ENCODE measurements at places on chromosomes 16 and 17. TPM values are rescaled to one million over a fixed set of nuclear protein-coding genes. Genes with fewer than 3 reads are reported as not detected.

GRCh38 chr16:68286153-68287074, 22.1 kb downstream of the SLC7A6 start:
- no peak for DNase-seq

GRCh38 chr17:15236281-15237105, 28.6 kb downstream of the PMP22 start:
- no peak for DNase-seq

DNA sequence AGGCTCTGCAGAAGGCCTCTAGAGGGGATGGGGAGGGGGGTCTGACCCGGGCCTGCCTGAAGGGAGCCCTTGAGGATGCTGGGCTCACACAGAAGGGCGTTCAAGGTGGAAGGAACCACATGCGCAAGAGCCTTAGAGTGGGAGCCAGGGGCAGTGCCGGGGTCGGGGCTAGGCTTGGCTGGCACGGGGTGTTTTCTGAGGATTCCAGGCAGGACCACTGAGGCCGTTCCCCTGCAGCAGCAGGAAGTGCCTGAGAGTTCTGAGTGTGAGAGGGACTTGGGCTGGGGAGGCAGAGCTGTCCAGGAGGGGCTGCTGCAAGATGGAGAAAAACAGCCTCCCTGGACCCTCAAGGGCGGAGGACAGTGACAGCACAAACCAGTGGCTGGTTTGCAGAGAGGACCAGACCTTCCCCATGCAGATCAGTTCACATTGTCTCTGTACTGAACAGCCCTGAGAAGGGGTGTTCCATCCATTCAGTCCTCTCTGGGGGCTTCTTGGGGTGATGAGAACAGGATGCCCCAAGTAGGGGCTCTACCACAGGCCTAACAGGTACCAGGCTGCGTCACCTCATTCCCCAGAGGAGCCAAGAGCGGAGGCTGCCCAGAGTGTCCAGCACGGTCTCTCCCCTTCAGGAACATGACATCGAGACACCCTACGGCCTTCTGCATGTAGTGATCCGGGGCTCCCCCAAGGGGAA, 3.4 kb downstream of the NDRG4 start:
- DNase-seq, result no peak

GRCh38 chr17:47727704-47728036, 5.4 kb upstream of the TBX21 start:
- DNase-seq, result no peak

GRCh38 chr16:19938536-19938935, 53.9 kb upstream of the GPRC5B start:
- no peak for DNase-seq

GRCh38 chr16:51994597-51994996, 552.3 kb downstream of the TOX3 start:
- peak; percentile 57 for DNase-seq

DNA sequence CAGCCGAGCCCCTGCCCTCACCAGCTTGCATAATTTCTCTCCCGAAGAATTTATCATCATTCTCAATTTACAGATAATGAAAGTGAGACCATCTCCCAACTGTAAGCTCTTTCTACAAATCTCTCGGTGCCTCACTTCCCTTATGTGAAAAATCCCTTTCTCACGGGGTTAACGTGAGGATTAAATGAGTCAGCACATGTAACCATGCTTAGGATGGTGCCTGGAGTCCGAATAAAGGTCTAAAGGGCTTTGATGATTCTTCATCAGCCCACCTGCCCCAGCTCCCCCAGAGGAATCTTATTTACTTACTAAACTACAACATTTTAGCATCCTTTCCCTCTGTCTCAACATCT, 24.8 kb upstream of the PIK3R6 start:
- DNase-seq, result no peak

DNA sequence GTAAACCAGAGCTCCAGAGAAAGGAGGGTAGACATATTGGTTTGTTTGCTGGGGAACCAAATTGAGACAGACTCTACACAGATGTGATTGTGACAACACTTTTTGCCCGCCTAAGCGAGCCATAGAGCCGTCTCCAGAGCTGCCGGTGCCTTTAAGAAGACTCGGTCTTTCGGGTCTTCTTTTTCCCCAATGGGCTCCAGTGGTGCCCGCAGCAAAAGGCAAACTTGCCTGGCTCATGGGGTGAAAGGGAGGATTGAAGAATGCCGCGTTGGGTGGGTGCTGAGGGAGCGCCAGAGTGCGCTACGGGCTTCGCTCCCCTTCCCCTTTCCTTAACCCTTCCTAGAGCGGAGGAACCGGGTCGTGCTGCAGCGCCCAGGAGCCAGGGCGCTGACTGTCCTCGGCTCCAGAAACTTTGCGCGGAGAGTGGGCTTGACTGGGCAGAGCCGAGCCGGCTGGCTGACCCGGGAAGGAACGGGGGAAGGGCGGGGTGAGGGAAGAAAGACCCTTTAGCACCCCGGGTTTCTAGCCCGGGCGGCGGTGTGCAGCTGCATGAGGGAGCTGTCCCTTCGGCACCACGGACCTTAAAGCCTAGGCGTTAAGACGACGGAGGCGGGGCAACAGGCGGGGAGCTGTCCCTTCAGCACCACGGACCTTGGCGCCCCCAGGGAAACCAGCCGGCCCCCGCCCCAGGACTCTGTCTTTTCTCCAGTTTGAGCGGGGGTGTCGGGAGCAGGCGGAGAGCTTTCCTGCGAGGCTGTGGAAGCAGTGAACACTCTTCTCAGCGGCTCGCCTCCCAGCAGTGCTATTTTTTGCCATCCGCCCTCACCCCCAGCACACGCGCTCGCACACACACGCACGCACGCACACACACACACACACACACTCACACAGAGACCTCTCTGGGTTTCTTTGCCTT, at the start of gene CACNG3:
Gene CACNG3, plus strand, starts transcription at position 880 of the 916 bp plus-strand sequence. CDS start 420 bp downstream, outside the sequence.
- DNase-seq, result peak; percentile 90

- DNase-seq, result no peak
Measured at GRCh38 chr17:55567240-55568214, 56.3 kb upstream of the SMIM36 start.

- DNase-seq, result no peak
Measured at GRCh38 chr16:68910051-68910450, 66.7 kb downstream of the TANGO6 start.

- no peak for DNase-seq
Measured at GRCh38 chr16:28930652-28931051, 1.1 kb upstream of the CD19 start.

- DNase-seq, result no peak
Measured at GRCh38 chr17:32124985-32125847, 17.1 kb upstream of the RHOT1 start.

- DNase-seq, result no peak
Measured at GRCh38 chr16:49010396-49010795, 271.2 kb downstream of the CBLN1 start.

DNA sequence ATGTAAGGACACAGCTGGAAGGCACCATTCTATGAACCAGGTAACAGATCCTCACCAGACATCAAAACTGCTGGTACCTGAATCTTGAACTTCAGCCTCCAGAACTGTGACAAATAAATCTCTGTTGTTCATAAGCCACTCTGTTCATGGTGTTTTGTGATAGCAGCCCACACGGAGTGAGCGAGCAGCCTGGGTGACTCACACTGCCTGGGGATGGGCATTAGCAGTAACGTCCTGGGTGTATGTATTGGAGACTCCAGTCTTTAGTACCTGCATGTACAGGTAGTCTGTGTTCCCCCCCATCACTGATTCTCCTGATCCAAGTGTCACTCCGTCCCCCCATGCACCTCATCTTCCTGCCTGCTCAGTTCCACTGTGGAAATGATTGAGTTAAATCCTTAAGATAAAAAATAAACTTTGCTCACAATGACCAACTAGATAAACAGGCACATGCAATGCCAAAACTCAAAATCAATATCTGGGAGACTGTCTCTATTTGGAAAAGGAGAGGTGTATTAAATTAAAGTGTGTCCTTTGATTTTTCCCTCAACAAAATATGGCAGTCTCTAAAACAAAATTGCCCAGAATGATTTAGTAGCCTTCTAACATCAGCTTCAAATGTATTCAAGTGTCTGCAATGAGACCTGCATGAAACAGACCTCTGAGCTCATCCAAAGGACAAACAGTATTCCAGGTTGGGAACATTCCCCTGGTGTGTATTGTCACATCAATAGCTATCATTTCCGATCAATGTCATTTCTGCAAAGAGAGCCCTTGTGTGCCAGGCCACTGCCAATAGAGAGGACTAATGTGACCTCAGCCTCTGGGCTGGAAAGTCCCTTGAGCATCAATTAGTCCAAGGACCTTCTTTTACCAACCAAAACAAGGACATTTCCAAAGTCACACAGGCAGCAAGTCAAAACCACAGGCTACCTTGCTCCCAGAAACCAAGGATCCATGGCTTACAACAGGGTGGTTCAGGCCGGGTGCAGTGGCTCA, 12.2 kb upstream of the VAT1L start:
- DNase-seq, result no peak

DNA sequence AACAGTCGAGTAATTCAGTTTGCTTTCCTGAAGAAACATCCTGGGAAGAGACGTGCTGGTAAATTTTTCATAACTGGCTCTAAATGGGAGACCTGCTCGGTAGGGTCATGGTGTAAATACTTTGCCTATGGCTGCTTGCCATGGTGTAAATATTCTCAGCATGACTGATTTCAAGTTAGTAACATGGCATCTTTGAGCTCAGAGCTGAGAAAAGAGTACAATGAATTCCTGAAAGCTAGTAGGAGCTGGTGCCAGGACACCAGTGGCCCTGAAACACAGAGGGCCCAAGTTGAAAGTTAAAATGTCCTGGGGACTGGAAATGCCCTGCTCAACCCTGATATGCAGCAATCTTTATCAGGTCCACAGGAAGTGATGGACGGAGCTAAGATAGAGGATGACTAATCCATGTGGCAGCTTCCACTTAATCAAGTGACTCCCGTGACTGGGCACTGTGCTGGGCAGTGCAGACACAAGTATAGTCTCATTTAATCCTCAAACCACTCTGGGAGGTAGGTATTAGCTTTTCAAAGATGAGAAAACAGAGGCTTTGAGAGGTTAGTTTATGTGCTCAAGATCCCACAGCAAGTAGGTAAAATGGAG, 130.1 kb upstream of the ADAMTS18 start:
- DNase-seq, result no peak

- DNase-seq, result no peak
Measured at GRCh38 chr17:43105146-43105545, 20.0 kb downstream of the BRCA1 start.

DNA sequence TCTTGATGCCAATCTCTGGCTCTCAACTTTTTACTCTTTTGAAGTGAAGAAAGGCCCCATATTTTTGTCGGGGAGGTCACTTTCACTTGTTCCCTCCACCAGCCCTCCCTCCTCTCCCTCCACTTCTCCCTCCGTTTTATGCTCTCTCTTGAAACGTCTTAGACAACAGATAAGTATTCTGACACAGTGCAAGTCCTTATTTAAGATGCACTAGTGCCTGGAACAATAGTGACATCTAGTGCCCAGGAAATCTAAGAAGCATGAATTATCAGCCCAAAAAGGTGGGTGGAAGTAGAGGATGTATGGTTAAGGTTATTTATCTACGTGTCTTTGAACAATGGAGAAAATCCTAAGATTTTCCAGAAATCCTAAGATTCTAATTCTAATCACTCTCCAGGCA, 17.9 kb downstream of the PSME3IP1 start:
- DNase-seq, result peak; percentile 66

GRCh38 chr17:59004338-59005111, 102.2 kb downstream of the TRIM37 start:
- peak; percentile 76 for DNase-seq

Gene CDK5R1
- total RNA-seq, result 1.1 TPM

Gene SHISA6
- total RNA-seq, result 0.56 TPM

Gene HOXB13
- total RNA-seq, result 0.20 TPM

Gene CHST4
- total RNA-seq, result 0.28 TPM

Gene MYO1C
- 74.4 TPM for total RNA-seq

Gene TMEM100
- total RNA-seq, result 18.5 TPM

Gene PRPF8
- 107 TPM for total RNA-seq

Gene SLC5A10
- total RNA-seq, result not detected

Gene PDIA2
- 0.08 TPM for total RNA-seq

Gene CDK5RAP3
- total RNA-seq, result 88.9 TPM

Gene TCAP
- total RNA-seq, result 0.90 TPM
